ENCODE measurements at places on chromosomes 16 and 17. TPM values are rescaled to one million over a fixed set of nuclear protein-coding genes. Genes with fewer than 3 reads are reported as not detected.

The HBQ1 gene
- not detected for total RNA-seq

- no peak for DNase-seq
Observed at GRCh38 chr16:57711346-57711745, 16.7 kb downstream of the DRC7 start.

DNA sequence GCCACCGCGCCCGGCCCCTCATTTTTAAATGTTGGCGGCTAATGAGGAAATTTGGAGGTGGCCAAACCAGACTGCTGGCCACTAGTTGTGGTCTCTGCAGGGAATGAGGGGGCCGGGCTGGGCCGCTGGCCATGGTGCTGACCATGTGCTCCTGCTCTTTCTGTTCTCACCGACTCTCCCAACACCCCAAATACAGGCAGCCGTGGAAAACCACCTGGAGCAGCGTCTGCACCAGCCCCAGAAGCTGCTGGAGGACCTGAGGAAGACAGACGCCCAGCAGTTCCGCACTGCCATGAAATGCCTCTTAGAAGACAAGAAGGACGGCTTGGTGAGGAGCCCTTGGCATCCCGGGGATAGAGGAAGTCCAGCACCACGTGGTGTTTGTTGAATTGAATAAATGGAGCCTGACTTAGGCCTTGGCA is 21.3 kb downstream of the OTOA start:
- DNase-seq: no peak

DNA sequence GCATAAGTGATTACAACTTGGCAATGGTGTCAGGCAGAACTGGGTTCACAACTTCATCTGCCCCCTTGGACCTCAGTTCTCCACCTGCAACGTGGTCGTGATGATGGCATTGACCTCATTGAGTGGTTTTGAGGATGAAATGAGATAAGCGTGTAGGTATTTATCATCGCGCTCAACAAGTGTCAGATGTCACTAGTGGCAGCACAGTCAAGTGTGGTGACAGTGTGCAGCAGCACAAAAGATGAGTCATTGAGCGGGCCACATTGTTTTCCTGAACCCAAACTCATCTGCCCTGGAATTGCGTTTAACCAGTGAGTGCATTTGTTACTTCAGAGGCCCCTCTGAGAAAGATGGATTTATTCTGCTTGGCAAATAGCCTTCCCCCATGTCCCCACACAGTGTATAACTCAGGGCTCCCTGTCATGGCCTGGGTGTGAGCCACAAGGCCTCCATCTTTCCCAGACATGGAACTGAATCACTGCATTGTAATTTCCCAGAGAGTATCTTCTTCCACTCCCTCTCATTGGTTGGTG is 20.9 kb downstream of the IRX3 start:
- DNase-seq: no peak

DNA sequence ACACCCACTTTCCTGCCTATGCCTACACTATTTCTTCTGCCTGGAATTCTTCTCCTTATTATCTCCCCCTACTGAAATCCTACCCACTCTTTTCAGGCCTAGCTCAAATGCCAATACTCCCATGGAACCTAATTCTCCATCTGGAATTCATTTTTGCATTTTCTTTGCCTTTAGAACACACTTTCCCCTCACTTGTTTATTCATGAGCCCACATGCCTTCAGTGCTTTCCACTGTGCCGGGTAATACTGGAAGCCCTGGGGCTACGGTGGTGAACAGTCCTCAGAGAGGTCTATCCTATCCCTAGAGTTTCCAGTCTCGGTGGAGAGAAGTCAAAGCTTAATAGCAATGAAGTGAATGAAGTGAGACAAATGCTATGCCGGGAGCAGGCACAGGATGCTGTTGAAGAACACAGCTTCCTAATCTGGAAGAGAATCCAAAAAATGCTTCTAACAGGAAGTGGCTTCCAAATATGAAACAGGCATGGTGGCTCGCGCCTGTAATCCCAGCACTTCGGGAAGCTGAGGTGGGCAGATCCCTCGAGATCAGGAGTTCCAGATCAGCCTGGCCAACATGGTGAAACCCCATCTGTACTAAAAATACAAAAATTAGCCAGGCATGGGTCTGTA is 322.4 kb downstream of the GRIN2A start:
- DNase-seq: no peak

The SLC35G6 gene
- total RNA-seq: not detected

The TMEM204 gene
- 14.8 TPM for total RNA-seq

GRCh38 chr17:72697602-72698146 is 394.8 kb downstream of the SLC39A11 start:
- no peak for DNase-seq

DNA sequence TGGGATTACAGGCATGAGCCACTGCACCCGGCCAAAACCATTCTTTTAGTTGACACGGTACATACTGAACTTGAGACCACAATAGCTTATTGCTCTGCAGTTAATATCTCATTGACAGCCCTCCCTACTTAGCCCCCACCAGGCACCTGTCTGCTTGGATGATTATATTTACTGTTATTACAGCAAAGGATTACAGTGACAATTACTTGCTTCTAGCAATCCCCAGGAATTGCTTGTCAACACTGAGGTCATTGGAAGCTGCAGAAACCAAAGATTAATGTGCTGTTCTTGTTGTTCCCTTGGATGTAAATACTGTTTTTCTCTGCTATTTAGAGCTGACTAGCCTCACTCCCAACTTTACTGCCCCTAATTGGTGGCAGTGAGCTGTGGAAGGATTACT is 211.2 kb downstream of the LGALS9B start:
- DNase-seq: no peak

DNA sequence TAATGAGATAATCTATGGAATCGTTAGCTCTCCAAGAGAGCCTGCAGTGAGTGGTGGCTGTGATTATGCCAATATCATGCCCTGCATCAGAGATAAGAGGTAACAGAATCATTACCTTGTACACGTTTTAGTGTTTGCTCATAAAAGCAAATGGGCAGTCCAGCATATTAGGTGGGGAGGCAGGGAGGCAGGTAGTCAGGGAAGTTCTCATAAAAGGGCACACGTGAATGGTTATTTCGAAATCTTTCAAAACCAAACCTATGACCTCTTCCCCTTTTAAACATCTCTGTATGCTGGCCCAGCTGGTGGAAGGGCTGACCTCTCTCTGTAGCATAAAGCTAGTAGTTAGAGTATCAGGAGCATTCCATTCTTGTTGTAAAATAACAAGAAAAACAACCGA is 51.7 kb downstream of the VAT1L start:
- no peak for DNase-seq

- DNase-seq: no peak
Observed at GRCh38 chr16:15403392-15403995, 7.9 kb downstream of the MPV17L start.

GRCh38 chr17:80649200-80649644 is 104.6 kb downstream of the RPTOR start:
- DNase-seq: peak; percentile 32

DNA sequence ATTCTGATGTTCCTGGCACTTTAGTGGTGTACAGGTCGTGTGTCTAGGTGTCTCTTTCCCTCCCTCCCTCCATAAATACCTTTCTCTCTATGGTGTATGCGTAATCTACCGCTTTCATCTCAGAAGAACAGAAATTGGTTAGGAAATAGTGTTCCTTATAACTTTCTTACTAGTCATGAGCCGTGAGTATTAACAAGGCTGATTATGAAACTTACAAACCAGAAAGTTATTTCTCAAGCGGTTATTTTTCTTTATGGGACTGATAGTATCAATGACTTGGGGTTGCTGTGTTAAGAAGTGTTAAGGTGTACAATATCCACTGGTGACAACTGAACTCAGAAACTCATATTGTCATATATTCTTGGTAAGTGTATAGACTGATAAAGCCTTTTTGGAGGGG is 13.2 kb upstream of the MYH11 start:
- no peak for DNase-seq

DNA sequence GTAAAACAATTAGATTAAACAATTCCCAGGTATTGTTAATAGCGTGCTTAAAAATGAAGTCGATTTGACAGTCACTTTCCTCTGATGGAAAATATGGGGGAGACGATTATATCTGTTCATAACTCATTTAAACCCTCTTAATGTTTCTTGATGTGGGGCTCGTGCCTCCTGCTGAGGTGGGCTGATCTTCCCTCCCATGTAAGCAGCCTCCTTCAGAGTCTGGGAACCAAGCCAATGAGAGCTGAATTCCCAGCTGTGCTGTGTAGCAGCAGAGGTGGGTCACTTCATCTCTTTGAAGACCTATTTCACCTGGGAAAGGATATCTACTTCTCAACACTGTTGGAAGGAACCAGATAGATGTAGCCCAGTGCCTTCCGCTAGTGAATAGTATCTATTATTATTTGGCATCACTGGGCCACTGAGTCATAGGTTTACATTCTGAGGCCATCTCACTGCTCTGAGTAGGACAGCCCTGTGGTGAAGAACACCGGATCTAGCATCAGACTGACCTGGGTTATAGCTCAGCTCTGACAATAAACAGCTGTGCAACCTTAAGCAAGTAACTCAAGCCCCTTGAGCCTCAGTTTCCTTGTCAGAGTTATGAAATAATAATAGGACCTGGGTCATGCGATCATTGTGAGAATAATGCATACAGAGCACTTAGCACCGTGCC is 85.3 kb upstream of the C16orf82 start:
- no peak for DNase-seq

GRCh38 chr16:30958175-30959079 is 873 bp downstream of the SETD1A start:
- no peak for DNase-seq

DNA sequence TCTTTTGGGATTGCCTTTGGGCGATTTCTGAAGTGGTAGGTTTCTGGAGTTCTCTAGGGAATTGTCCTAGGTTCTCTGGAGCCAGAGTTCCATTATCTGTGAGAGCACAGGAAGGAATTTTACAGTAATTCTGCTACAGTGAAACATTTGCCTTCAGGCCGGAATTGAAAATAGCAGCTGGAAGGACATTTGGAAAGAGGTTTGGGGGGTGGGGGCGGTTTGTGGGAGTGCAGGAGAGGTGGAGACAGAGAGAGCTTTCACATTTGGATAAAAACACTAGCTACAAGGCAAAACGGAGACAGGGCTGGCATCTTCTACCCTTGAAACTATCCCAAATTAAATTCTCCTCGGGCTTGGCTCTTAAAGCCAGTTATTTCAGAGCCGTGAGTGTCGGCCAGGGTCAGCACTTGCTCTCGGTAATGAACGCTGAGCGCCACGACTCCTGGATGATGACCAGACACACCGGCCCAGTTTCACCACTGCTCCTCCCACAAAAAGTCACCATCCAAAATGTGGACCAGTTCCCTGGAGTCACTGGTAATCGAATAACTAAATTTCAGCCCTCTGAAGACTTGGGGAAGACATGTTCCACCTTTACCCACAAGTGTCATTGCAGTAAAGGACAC is 67.7 kb upstream of the TANC2 start:
- no peak for DNase-seq

Measured in activated CD4-positive, alpha-beta memory T cell treated with anti-CD3 and anti-CD28 coated beads for 36 hours (primary cell).